ENCODE measurements at places on chromosomes 16 and 17. TPM values are rescaled to one million over a fixed set of nuclear protein-coding genes. Genes with fewer than 3 reads are reported as not detected.

DNA sequence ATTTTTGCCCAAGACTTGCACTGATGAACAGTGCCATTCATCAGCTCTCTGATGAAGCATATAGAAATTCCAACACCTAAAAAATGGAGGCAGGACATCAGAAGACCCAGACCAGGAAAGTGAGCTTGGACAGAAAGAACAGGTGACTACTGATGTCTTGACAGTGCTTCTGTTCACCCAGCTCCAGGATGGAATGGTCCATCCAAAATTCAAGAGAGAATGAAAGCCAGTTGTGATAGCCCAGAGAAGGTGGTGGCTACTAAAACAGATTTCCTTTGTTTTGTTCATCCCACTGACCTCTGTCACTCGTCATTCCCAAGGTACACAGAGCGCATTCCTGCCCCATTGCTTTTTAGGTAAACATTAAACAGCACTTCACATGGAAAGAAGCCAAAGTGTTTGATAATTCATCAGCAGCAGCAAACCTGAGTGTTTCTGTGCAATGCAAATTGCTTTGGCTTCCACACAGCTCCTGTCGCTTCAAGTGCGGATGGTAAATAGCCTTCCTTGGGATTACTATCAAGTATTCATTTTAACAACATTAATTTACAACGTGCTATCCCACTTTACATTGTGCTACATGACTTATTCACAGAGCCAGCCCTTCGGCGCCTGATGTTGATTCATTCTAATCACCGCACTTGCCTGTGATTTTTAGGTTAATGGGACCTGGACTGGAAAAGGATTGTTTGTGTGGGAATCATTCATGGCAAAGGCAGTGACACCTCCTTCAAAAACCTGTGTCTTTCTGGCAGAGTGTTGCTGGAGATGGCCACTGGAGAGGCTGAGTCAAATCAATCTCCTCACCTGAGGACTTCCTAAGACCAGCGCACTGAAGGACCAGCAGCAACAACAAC is 65.1 kb upstream of the TOX3 start:
- H3K4me3 ChIP-seq, result no peak overlapping the region
- no peaks in the 10 kb centered on the region for H3K27me3 ChIP-seq
- no peak for DNase-seq
- H3K36me3 ChIP-seq, result no peaks in the 10 kb centered on the region
- H3K4me1 ChIP-seq, result no peaks in the 10 kb centered on the region

GRCh38 chr16:3045758-3046640 is at the start of gene MMP25:
Gene MMP25 (plus strand): TSS chr16:3046561. CDS start chr16:3046918, 357 bp downstream.
- H3K27ac ChIP-seq, result no peak within 1 kb of the TSS
- H3K36me3 ChIP-seq, result no peaks in the 10 kb centered on the region
- H3K4me1 ChIP-seq, result peaks cover 6% of the 10 kb centered on the region

- H3K27me3 ChIP-seq, result no peaks in the 10 kb centered on the region
- peak overlapping the region; percentile 33 for H3K27ac ChIP-seq
- DNase-seq, result no peak
- H3K4me1 ChIP-seq, result no peaks in the 10 kb centered on the region
- H3K36me3 ChIP-seq, result no peaks in the 10 kb centered on the region
These were observed 484 bp upstream of the NUDT7 start for GRCh38 chr16:77721752-77722308.

- H3K36me3 ChIP-seq, result peaks cover 23% of the 10 kb centered on the region
- no peak overlapping the region for H3K4me3 ChIP-seq
- peaks cover 58% of the 10 kb centered on the region for H3K4me1 ChIP-seq
- no peak overlapping the region for H3K27ac ChIP-seq
These were observed 10.9 kb downstream of the USP22 start for GRCh38 chr17:21031756-21032396.

DNA sequence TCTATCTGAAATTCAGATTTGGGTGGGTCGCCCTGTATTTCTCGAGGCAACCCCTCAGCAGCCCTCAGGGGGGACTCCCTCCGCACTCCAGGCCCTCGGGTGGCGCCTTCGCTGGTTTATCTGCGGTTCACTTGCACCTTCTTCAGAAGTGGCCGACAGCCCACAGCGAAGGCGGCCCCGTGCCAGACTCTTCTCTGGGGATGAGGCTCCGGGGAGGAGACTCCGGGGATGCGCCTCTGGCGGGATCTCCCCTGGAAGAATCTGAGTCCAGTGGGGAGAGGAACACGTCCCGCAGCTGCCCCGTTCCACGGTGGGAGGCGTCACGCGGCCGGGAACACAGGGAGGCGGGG is 63.9 kb upstream of the DNAJA2 start:
- H3K27me3 ChIP-seq, result no peaks in the 10 kb centered on the region
- no peak for DNase-seq
- no peaks in the 10 kb centered on the region for H3K36me3 ChIP-seq
- no peaks in the 10 kb centered on the region for H3K4me1 ChIP-seq

- DNase-seq, result no peak
- H3K27ac ChIP-seq, result no peak overlapping the region
- H3K27me3 ChIP-seq, result no peaks in the 10 kb centered on the region
- H3K4me3 ChIP-seq, result no peak overlapping the region
- no peaks in the 10 kb centered on the region for H3K4me1 ChIP-seq
These were observed 35.2 kb upstream of the CBX4 start for GRCh38 chr17:79874329-79874981.

- DNase-seq, result no peak
- no peak overlapping the region for H3K4me3 ChIP-seq
- H3K36me3 ChIP-seq, result no peaks in the 10 kb centered on the region
- no peak overlapping the region for H3K27ac ChIP-seq
These were observed 48.7 kb upstream of the GSE1 start for GRCh38 chr16:85564277-85565051.

- H3K27me3 ChIP-seq, result no peaks in the 10 kb centered on the region
- DNase-seq, result peak; percentile 93
- peak overlapping the region; percentile 68 for H3K4me3 ChIP-seq
- peak overlapping the region; percentile 76 for H3K27ac ChIP-seq
- H3K36me3 ChIP-seq, result peaks cover 5% of the 10 kb centered on the region
These were observed 1.5 kb downstream of the MXRA7 start for GRCh38 chr17:76709077-76709950.

DNA sequence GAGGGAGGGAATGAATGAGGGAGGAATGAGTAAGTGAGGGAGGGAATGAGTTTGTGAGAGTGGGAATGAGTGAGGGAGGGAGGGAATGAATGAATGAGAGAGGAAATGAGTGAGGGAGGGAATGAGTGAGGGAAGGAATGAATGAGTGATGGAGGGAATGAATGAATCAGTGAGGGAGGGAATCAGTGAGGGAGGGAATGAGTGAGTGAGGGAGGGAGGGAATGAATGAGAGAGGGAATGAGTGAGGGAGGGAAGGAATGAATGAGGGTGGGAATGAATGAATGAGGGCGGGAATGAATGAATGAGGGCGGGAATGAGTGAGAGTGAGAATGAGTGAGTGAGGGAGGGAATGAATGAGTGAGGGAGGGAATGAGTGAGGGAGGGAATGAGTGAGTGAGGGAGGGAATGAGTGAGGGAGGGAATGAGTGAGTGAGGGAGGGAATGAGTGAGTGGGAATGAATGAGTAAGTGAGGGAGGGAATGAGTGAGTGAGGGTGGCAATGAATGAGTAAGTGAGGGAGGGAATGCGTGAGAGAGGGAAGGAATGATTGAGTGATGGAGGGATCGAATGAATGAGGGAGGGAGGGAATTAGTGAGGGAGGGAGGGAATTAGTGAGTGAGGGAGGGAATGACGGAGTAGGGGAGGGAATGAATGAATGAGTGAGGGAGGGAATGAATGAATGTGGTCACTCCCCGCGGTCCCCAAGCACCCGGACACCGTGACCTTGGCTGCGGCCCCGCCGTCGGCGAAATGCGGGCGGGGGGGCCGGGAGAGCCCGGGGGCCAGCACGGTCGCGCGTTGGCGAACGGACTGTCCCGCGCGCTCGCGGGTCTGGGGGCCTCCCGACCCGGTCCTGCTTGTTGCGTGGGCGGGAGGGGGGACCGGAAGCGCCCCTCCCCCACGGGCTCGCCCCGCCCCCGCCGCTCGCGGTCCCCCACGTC is 1.1 kb upstream of the UBE2I start:
- peaks cover 8% of the 10 kb centered on the region for H3K36me3 ChIP-seq
- no peak for DNase-seq
- peak overlapping the region; percentile 31 for H3K4me3 ChIP-seq

- no peak for DNase-seq
- no peak overlapping the region for H3K27ac ChIP-seq
- H3K4me1 ChIP-seq, result no peaks in the 10 kb centered on the region
- peaks cover 5% of the 10 kb centered on the region for H3K27me3 ChIP-seq
- H3K4me3 ChIP-seq, result no peak overlapping the region
- H3K36me3 ChIP-seq, result no peaks in the 10 kb centered on the region
These were observed 12.7 kb upstream of the CRHR1 start for GRCh38 chr17:45771271-45771959.

DNA sequence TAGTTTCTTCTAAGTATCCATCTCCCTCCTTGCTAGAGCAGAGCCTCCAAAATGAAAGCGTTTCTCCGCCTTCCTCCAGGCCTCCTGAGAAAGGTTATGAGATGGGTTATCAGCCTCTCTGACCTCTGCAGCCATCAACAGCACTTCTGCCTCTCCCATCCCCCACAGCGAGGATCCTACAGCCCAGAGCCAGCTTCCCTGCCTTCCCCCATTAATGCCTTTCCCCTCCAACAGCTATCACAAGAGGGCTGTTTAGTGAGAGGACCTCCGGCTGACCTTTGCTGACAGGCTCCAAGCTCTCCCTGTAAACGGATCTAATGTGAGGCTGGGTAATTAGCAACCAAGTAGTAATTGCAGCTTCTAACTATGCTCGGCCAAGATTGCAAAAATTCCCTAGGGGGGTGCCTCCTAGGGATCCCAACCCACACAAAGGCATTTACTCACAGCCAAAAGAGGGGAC is 55.8 kb downstream of the ZFHX3 start:
- H3K36me3 ChIP-seq, result no peaks in the 10 kb centered on the region
- H3K4me3 ChIP-seq, result no peak overlapping the region
- peaks cover 34% of the 10 kb centered on the region for H3K4me1 ChIP-seq
- DNase-seq, result peak; percentile 61
- no peaks in the 10 kb centered on the region for H3K27me3 ChIP-seq
- peak overlapping the region; percentile 49 for H3K27ac ChIP-seq

BICDL2 gene
- polyA plus RNA-seq, result 17.1 TPM

KRT20 gene
- polyA plus RNA-seq, result 0.24 TPM

KCNJ16 gene
- 0.35 TPM for polyA plus RNA-seq

CDH15 gene
- polyA plus RNA-seq, result 0.77 TPM

PRSS53 gene
- polyA plus RNA-seq, result 1.6 TPM

C17orf113 gene
- 0.71 TPM for polyA plus RNA-seq
